ENCODE measurements at places on chromosomes 2 and 18. TPM values are rescaled to one million over a fixed set of nuclear protein-coding genes. Genes with fewer than 3 reads are reported as not detected.
A peak's percentile ranks its signal among the peaks of the same experiment; 100 is the strongest.

SEPTIN10 gene
- total RNA-seq = 78.9 TPM

PTH2R gene
- total RNA-seq = not detected

IL1A gene
- total RNA-seq = 170 TPM

RNF25 gene
- 58.9 TPM for total RNA-seq

TMEM17 gene
- 2.6 TPM for total RNA-seq

SLC16A14 gene
- total RNA-seq = 0.56 TPM

ARL5A gene
- 34.8 TPM for total RNA-seq

NEB gene
- total RNA-seq = 1.2 TPM

- DNase-seq = no peak
Observed at GRCh38 chr2:43185146-43185545, 41.3 kb downstream of the ZFP36L2 start.

- DNase-seq = no peak
Observed at GRCh38 chr18:9958861-9959399, 45.1 kb downstream of the VAPA start.

GRCh38 chr2:74105413-74105812 is 42.3 kb downstream of the BOLA3 start:
- DNase-seq = no peak

- DNase-seq = peak; percentile 46
Observed at GRCh38 chr18:77346208-77346810, 96.7 kb downstream of the GALR1 start.

- DNase-seq = peak; percentile 64
Observed at GRCh38 chr2:54666131-54666633, 57.3 kb upstream of the EML6 start.

- DNase-seq = no peak
Observed at GRCh38 chr18:10537765-10538164, 11.9 kb downstream of the NAPG start.

DNA sequence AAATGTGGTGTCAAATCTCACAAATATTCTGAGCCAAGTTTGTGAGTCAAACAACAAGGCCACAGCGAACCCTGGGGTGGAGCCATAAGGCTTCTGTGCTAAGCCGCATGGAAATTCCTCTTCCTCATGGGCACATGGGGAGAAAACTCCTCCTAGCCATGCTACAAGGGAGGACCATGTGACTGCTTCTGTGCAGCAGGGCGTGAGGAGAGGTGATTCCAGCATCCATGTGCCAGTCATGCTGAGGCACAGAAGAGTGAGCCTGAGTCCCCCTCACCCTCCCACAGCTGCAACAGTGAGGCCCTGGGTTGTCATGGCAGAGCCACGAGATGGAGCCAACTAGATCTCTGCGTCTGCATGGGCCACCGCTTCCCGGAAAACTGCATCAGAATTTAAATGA is 488.8 kb upstream of the RAB6C start:
- no peak for DNase-seq

GRCh38 chr2:220273082-220273481 is 645.7 kb downstream of the SLC4A3 start:
- no peak for DNase-seq

GRCh38 chr2:65957454-65957853 is 477.5 kb upstream of the MEIS1 start:
- DNase-seq = no peak

DNA sequence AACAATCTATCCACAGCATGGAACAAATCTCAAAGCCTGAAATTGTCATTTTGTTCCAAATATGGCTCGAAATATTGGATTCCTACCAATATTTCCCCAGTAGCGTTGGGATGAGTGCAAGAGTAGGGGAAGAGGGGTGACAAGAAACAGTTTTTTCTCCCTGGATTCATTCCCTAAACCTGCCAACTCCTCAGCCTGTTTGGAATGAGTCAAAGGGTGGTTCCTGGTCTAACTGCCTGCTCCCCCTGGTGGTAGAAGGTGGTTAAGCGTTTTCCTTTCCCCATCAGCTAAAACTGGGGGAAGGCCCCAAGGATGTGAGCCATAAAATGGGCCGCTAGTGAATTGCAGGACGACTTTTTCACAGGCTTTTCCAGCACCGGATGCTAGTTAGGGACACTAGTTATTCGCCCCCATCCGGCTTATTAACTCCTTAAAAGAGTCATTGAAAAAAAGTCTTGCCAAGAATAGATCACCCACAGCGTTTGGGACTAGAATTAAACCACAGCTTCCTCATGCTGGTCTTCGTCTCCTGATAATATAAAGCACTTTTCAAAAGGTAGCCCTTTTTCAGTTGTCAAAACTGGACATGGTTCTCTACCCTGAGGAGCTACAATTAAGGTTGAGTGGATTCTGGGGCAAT is 72.5 kb downstream of the DHRS9 start:
- peak; percentile 83 for DNase-seq

DNA sequence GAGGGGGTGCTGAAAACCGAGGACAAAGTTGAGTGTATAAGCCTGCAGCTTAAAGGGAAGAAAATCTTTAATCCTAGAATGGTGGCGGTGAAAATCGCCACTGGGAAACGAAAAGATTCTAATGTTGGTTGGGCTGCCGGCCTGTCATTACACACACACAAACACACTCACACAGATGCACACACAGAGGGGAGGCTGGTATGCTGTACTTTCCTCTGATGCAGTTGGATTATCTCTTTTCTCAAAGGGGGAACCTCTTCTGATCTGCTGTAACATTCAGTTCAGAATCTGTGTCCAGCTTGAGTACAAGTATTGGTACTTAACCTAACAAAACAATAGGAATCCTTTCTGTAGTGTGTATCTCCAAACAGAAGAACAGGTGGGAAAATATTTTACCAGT is 39.0 kb downstream of the ANXA4 start:
- DNase-seq = no peak

DNA sequence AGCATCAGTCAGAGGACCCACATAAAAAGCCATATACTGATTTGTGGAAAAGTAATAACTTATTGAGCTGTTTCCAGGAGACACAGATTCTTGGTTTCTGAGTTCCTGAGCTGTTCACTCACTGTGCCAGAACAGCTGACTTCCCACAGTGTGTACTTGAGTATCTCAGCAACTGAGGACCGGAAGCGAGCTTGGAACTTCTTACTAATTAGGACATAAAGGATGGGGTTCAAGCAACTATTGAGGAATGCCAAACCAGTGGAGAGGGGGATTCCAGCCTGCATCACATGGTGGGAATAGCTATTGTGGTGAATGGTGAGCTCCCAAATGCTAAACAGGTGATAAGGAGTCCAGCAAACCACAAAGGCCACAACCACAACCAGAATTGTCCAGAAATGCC is 16.4 kb downstream of the EEF1B2 start:
- no peak for DNase-seq

GRCh38 chr2:215410932-215411285 is 25.0 kb downstream of the FN1 start:
- peak; percentile 92 for DNase-seq

GRCh38 chr2:1713142-1713838 is 31.0 kb downstream of the PXDN start:
- DNase-seq = no peak

DNA sequence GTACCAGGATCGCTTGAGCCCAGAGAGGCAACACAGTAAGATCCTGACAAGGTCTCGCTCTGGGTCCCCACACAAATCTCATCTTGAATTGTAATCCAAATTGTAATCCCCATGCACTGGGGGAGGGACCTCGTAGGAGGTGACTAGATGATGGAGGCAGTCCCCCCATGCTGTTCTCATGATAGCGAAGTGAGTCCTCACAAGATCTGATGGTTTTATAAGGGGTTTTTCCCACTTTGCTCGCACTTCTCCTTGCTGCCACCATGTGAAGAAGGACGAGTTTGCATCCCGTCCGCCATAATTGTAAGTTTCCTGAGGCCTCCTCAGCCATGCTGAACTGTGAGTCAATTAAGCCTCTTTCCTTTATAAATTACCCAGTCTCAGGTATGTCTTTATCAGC is 46.0 kb upstream of the SERTAD2 start:
- no peak for DNase-seq

DNA sequence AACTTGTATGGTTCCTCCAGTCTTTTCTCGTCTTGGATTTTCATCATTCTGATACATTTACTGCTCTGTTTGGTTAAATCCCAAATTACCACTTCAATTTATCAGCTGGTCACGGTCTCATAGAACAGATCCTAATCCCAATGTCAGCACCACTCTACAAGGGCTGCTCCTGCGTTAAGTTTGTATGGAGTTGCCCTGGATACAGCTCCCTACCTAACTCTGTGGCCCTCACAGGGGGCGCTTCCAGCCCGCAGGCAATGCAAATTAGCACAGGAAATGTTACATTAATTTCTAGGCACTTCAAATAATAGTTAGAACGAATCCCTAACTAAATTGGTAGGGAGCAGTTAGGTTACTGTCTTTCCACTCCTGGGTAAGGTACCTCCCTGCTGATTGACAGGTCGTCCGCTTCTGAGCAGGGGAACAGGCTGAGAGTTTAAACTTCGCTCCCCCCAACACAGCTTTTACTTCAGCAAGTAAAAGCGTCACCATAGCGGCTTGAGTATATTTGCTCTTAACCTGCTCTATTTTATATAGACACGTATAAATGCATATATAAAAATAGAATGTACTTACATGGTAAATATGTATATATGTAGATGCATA is 238.5 kb upstream of the FANCL start:
- DNase-seq = no peak

DNA sequence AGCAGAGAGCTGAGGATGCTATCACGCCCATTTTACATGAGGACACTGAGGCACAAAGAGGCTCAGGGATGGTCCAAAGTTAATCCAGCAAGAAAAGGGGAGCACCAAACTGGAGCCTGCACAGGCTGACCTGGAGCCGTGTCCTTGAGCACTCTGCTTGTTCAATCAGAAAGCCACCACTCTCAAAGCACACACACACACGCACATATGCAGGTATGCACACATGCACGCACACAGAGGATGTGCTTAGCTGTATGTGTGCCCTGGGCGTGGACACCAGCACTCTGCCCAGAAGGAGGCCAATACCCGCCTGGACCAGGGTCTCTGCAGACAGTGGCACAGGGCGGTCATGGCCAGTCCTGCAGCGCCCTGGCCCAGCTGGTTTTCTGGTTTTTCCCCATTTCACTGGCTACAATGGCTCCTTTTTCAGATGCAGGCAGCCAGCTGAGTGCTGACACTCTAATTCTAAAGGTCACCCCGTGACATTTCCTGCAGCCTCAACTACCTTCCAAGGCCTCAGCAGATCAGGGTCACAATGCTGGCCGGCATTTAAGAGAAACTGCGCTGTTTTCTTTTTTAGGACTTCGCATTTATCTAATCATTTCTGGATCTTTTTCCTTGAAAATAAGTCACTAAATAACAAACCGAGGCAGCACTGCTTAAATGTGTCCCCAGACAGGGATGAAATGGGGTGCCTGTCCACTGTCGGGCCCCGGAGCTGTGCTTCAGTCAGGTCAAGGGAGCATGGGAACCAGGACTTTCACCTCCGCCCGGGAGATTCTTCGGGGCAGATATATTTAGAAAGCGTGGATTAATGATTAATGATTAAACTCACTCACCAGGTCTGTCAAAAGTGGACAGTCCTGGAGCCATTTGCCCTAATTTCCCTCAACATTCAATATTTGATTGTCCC is 104.5 kb downstream of the HDAC4 start:
- DNase-seq = no peak

DNA sequence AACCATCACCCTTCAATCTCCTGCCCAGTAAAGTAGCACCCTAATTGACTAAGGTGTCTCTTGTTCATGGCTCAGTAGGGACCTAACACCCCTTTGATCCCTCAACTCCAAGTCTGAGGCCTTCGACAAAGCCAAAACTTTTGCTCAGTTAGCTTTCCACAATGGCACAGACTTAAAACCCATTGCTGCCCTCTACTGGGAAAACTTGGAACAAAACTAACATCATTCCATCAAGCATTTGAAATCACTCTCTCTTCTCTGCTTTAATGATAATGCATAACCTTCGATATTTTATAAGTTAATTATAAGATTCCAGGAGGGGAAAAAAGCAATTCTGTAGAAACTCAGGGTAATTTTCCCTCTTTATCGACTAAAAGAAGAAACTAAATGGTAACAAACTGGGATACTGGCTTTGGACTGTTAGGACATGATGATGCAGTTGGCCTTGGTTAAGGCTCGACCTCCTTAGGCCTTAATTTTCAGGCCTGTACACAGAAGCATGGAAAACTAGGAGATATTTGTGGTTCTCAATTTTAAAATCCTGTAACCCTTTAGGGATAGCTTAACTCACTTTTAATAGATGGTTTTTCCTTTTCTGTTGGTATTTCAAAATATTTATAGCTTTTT is 127.8 kb downstream of the STK39 start:
- DNase-seq = peak; percentile 65

GRCh38 chr2:237574894-237575868 is 8.8 kb downstream of the PRLH start:
- DNase-seq = peak; percentile 82

DNA sequence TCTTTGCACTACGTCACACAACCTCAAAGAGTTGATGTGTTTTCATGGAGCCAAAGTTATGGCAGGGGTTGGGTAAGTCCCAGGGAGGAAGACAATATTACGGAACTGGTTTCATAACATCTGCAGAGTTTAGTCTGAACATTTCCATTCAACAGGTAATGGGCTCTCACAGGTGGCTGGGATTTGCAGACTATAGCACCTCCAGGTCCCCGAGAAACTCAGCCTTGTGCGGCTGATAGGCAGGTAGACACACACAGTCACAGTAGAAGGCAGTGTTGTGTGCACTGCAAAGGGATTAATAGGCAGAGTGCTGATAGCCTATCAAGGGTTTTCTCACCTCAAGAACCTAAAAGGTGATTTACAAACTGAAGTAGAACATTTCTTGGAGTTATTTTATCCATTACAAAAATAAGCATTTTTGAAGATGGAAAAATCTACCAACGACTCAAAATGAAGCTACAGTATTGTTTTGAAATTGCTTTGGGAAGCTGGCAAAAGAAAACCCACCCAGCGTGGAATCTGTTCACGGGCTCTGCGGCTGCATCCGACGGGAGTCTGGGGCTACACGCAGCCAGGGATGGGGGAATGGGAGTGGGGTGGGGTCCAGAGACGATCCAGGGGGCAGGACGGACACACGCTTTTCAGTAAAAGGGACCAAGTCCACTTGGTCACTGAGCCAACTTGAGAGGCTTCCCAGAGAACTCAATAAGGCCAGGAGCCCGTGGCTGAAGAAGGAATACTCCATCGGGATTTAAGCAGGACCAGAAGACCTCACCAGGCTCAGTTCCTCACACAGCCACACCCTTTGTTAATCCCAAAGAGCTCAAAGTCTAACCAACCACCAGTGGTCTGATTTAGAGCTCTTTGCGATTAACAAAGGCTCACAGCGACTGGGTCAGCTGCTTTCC is 82.9 kb downstream of the CHRNA1 start:
- no peak for DNase-seq

DNA sequence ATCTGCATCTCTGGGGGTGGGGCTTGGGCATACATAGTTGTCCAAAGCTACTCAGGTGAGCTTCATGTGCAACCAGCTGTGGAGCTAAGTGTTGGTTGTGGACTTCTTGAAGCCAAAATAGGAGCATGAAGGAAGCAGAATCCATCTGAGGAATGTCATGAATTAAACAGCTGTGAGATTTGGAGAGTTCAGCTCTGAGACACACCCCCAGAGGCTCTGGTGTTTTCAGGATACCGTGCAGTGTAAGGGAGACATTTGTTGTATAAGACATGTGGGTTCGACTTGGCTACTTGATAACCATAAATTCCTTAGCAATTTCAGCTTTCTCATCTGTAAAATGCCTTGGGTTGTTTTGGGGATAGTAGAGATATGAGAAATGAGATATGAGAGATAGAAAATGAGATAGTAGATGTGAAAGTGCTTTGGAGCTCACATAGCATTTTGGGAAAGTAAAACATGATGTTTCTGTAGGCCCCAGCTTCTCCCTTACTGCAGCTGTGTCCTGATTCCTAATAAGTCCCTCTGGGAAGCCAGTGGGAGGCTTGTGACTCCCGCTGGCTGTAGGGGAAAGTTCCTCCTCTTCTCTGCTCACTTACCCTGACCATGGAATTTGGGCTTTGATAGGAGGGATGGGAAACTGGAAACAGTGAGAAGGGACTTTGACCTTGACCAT is 50.0 kb downstream of the DPYSL5 start:
- DNase-seq = no peak
